ENCODE measurements at places on chromosomes 13 and 19.

- DNase-seq: no peak
Observed at GRCh38 chr13:20431080-20431479, 94.6 kb downstream of the CRYL1 start.

DNA sequence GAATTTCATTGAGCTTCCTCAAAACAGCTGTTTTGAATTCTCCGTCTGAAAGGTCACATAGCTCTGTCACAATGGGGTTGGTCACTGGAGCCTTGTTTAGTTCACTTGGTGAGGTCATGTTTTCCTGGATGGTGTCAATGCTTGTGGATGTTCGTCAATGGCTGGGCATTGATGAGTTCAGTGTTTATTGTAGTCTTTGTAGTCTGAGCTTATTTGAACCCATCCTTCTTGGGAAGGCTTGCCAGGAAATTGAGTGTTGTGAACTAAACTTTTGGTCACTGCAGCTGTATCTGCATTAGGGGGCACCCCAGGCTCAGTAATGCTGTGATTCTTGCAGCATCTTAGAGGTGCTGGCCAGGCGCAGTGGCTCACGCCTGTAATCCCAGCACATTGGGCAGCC lies 22.0 kb downstream of the BLOC1S3 start:
- no peak for DNase-seq

- no peak for DNase-seq
Observed at GRCh38 chr13:104318121-104318520, 1251.9 kb upstream of the SLC10A2 start.

- DNase-seq: no peak
Observed at GRCh38 chr19:55525289-55526101, 11.4 kb downstream of the SBK2 start.

DNA sequence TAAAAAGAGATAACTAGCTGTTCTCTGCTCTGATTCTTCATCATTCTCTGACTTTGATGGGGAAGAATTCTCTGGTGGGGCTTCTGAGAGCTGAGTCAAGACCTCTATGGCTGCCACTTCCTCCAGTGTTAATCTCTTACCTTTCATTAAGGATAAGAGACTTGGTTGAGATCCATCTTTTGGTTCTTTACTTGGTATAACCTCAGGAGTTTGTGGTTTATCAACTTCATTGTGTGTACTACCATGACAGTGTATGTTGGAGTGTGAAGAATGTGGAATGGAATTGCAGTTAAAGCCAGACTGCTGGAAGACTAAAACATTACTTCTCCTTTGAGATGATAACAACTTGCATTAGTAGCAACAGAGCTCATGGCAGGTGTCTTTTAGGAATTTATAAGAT lies 222.0 kb downstream of the SLITRK5 start:
- no peak for DNase-seq
